Astrocyte of the hippocampus (primary cell): ENCODE measurements at places on chromosomes 1 and 21.
A peak's percentile ranks its signal among the peaks of the same experiment; 100 is the strongest.

DNA sequence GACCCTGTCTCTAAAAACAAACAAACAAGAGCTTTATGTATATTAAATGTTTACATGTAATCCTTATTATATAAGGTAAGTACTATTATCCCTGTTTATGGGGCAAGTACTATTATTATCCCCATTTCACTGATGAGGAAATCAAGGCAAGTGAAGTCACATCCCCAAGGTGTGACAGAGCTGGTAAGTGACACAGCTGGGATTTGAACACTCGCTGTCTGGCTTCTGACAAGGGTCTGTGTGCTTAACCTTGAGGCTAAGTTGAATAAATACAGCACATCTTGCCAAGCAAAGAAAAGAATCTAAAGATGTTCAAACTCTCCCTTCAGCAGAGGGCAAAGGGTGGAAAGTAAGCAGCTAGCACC, 167.9 kb upstream of the IRF2BP2 start:
- DNase-seq = no peak

DNA sequence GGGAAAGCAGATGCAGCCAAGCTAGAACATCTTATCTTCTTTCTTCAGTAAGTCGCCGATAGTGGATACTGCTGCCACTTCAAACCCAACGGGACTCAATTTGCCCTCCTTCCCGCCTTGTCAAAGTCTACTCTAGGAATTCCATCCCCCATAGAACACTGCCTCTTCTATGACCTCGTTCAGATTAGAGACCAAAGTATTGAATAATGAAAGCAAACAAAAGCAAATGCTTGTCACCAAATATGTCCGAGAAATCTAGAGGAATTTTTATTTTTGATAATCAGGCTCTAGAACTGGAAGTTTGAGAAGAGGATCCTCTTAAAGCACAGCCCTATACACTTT, 853 bp upstream of the RRAGC start:
- no peak for DNase-seq

DNA sequence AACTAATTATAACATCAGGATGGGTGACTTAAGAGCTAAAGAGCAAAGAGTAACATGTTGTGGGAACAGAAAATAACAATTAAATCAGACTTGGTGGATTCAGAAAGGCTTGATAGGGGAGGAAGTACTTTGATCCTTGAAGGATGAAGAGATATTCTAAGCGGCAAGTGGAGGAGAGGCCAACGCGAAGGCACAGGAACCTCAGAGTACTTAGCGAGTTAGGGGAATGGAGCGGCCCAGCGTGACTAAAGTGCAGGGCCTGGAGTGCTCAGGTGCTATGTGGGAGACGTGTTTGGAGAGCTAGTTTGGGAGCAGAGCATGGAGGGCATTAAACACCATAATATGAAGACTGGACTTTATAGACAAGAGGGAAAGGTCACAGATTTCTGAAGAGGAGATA, 64.3 kb downstream of the ADCY10 start:
- no peak for DNase-seq

DNA sequence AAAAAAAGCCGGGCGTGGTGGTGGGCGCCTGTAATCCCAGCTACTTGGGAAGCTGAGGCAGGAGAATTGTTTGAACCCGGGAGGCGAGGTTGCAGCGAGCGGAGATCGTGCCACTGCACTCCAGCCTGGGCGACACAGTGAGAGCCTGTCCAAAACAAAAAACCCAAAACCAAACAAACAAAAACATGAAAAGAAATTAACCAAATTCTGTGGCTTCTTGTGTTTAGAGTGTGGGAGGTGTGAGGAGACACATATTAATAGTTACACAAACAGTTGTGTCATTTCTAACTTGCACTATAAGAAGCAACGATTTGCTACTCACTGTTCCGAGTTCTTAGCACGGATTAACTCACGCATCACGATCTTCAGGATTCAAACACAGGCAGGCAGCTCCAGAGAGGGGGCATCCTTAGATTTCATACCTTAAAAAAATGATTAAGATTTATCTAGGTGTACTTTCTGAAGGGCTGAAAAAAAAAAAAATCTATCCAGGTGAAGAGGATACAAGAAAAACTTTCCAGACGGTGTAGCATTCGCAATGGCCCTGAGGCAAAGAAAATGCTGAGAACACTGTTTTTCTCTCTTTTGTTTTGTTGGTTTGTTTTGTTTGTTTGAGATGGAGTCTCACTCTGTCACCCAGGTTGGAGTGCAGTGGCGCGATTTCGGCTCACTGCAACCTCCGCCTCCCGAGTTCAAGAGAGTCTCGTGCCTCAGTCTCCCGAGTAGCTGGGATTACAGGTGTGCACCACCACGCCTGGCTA, 713 bp upstream of the HMGCL start:
- no peak for DNase-seq

- DNase-seq = no peak
These were observed 4.9 kb upstream of the ATP2B4 start for GRCh38 chr1:203621559-203622262.

- no peak for DNase-seq
These were observed 43.8 kb downstream of the RUNX3 start for GRCh38 chr1:24886241-24886640.

GRCh38 chr1:58997637-58998036, 213.8 kb upstream of the JUN start:
- no peak for DNase-seq

DNA sequence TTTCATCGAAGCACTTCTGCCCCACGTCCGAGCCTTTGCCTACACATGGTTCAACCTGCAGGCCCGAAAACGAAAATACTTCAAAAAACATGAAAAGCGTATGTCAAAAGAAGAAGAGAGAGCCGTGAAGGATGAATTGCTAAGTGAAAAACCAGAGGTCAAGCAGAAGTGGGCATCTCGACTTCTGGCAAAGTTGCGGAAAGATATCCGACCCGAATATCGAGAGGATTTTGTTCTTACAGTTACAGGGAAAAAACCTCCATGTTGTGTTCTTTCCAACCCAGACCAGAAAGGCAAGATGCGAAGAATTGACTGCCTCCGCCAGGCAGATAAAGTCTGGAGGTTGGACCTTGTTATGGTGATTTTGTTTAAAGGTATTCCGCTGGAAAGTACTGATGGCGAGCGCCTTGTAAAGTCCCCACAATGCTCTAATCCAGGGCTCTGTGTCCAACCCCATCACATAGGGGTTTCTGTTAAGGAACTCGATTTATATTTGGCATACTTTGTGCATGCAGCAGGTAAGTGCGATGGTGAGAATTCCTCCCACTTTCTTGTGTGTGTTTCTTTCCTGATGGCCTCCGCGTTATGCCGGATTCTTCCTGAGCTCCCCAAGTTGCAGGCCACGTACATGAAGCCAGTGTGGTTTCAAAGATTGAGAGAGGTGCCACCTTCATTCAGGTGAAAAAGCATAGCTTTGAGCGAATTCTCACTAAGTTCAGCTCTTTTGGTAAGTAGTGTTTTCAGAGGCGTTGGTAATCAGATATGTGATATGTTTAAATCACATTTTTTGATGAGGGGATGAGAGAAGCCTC, 6.0 kb downstream of the NFIA start:
- DNase-seq = no peak

DNA sequence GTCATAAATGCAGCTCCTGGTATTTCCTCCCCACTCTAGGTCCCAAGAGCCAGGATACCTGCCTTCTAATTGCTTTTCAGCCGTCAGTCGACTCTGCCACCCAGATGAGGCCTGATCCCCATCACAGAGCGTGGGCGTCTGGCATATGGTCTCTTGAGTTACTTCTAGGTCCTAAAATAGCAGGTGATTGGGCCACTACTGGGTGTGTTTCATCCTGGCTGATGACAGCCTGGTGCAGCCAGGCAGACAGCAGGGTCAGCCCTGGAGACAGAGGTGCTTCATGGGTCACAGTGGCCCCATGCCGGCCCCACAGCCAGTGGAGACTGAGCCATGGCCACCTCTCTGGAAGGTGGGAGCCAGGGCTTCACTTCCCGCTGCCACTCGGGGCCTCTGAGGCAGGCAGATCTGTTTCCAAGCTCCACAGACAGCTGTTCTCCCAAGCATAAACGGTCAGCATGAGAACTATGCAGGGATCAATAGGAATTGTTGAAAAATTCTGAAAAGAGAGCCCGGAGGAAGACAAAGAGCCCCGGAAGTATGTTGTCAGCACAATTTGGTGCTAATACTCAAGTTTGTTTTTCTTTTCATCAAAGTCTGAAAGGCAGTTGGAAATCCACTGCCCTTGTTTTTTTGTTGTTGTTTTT, 83.0 kb downstream of the MAN1C1 start:
- DNase-seq = no peak

DNA sequence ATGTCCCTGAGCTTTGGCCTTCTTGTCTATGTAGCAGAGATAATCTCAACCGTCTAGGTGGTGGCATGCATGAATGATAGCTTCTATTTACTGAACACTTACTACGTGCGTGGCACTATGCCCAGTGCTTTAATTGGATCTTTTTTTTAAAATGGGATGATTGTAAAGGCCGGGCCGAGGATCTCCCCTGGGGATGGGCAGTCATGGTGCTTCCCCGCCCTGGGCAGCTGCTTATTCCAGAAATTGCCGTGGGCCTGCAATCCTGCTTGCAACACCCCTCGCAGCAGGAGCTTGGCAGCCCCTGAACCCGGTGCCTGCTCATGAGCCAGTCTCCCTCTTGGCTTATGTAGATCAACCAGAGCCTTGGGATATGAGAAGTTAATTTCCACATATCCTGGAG, 360.7 kb downstream of the CAMTA1 start:
- DNase-seq = no peak

GRCh38 chr1:58813361-58813760, 29.5 kb upstream of the JUN start:
- peak; percentile 25 for DNase-seq

DNA sequence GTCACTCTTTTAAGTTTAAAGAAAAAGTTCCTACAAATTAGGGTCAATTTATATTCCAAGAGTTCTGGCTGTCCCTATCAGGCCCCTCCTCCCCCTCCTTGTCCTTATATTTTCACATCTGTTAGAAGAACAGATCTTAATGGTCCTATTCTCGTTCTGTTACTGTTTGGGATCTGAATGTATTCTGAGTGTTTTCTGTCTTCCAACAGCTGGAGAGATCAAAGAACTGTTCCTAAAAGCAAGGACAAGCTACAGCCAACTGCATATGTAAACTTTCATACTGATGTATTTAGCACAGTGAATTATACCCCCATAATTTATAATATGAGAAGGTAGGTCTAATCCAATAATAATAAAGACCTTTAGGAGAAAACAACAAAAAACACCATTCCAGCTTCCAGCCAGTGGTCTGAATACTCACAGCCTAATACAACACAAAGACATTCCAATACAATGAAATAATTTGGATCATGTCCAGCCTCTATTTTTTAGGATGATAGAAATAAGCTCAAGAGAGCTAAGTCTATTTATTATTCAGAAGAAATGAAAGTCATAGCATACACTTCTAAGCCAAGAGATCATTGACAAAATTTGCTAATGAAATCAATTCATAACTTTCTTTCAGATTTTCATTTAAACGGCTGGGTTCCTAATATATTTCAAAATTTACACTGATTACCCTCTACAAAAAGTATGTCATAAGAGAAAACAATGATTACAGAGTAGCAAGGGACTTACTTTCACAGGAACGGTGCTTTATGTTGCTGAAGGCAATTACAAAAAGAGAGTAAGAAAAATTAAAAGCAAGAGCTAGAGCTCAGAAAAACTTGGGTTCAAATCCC, 25.3 kb downstream of the WLS start:
- peak; percentile 74 for DNase-seq

DNA sequence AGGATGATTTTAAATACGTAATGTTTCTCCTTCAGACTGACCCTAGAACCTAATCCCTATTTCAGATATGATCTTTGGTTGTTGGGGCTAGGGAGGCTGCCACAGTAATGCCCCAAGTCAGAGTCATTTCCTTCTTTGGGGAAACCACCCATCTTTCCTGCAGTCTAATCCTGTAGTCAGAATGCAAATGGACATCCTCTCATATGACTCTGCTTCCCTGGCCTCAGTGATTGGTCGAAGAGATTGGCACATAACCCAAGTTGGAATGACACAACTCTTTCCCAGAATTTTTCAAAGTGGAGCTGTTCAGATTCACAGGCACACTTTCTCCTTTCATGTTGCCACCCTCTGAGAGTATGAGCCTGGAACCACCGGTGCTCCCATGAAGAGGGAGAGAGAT, 58.8 kb upstream of the ZNF644 start:
- DNase-seq = no peak

DNA sequence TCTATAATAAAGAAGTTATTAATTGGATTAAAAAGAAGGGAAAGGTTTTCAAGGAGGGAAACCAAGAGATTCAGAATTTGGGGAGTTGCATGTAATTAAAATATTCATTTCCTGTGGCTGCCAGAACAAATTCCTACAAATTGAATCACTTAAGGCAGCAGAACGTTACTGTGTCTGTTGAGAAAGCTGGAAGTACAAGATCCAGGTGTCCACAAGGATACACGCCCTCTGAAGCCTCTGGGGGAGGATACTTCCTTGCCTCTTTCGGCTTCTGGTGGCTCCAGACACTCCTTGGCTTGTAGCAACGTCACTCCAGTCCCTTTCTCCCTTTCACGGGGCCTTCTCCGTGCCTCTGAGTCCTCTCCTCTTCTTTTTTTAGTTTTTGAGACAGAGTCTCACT, 67.9 kb downstream of the KAZN start:
- DNase-seq = no peak

DNA sequence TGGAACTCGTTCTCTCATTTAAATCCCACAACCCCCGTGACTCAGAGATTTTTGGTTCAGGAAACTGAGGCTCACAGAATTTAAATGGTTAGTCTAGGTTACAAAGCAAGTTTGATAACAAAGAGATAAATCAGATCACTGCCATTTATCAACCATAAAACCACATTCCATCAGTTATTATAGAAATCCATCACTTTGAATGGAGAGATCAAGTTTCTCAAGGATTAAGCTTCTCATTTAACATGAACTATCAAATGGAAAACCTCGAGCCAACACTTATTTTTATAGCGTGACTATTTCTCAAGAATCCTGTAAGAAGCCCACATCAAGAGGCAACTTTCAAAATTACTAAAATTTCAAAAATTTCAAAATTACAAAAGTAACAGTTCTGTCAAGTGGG, 11.9 kb downstream of the WLS start:
- no peak for DNase-seq

GRCh38 chr1:117235863-117236465, 25.2 kb upstream of the VTCN1 start:
- no peak for DNase-seq

DNA sequence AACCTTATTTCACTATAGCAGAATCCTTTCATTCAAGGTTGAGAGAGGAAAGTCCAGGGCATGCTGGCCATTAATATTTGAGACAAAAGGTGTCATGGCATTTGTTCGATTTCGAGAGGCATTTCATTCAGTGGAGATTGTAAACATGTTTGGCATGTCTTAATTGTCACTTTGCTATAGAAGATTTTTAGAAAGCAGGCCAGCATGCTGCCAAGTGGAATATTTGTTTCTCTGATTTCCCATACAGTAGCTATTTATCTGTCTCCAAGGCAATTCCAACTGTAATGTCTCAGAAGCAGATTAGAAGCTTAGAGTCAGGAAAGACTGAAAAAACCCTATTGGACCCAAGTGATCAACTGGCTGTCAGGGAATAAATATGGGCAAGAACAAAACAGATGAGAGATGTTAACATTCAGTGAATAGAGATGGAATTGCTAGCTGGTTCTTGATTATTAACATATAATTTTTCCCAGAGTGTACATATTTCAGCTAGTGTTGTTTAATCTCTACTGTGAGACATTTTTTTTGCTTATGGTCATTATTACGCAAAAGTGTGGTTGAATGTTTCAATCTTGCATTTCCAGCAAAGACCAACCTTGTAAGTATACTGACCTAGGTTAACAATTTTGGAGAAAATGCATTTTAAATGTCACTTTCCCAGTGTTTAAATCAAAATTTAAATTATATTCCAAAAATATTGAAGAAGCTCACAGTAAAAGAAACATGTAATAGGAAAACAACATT, 174.6 kb downstream of the KCNK2 start:
- no peak for DNase-seq
